ENCODE measurements at places on chromosomes 4 and X.

- DNase-seq, result no peak
These were observed 2.0 kb upstream of the AP1S2 start for GRCh38 chrX:15856636-15857035.

- no peak for DNase-seq
These were observed 59.4 kb downstream of the TSC22D3 start for GRCh38 chrX:107716118-107716684.

- DNase-seq, result no peak
These were observed 59.6 kb downstream of the NFKB1 start for GRCh38 chr4:102560571-102561341.

DNA sequence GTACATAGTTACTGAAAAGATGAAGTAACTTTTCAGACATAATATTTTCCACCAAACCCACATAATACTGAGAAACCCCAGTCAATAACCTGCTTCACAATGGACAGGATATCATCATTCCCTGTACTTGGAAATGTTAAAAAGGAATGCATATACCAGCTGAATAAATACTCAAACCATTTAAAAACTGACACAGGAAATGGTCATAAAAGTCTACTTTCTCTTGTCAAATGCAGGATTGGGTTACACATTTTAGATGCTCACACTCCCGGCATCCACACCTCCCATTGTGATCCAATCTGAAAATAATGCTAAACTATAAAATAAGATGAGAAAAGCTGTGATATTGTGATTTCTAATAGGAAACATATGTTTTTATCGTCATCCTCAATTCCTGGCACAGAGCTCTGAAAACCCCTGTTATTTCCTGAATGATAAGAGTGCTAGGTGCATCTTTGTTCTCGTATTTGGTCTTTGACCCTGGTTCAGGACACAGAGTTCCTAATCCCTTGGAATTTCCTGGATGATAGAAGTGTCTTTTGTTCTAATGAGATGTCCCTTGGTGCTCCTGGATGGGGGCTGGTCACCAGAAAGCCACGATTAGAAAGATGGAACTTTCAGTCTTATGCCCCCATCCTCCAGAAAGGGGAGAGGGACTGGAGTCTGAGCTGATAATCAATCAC, 821.3 kb downstream of the TRIML1 start:
- no peak for DNase-seq

All from stimulated activated CD8-positive, alpha-beta memory T cell treated with anti-CD3 and anti-CD28 coated beads, Interleukin-7, amount 100 ng/mL, for 1 hour (primary cell).